NCI-H187 treated with DMSO at 0.1 percent for 48 hours (cell line): ENCODE measurements at places on chromosomes 2 and 18.

- no peak for DNase-seq
These were observed 1.2 kb upstream of the HAAO start for GRCh38 chr2:42793334-42794270.

- DNase-seq = no peak
These were observed 58.1 kb downstream of the SPOPL start for GRCh38 chr2:138559641-138560040.

DNA sequence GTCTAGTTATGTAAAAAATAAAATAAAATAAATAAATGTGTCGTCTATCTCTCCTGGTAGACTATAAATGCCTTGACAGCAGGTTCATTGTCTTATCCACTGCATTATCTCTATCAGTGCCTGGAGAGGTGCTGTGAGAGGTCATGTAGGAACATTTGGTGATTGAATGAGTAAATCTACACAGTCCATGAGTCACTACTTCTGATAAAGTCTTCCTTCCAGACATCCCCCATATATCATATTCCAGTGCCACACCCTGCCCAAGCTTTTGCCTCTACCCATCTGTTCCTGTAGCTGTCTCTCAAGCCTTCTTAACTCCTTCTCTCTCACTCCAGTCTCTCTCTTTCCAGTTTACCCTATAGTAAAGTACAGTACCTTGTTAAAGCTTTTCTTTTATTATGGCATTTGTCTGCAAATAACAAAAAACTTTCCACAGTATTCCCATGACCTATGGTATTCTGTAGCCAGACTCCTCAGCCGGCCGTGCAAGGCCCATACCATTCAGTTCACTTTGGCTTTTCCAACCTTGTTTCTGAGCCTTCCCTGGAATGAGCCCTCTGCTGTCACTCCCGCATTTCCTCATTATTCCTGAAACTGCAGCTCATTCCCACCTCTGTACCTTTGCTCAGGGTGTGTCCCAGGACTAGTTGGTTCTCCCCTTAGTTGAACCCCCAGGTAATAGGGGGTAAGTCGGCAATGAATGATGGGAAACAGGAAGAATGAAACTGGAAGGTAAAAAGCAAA lies 37.5 kb downstream of the ANXA4 start:
- no peak for DNase-seq

DNA sequence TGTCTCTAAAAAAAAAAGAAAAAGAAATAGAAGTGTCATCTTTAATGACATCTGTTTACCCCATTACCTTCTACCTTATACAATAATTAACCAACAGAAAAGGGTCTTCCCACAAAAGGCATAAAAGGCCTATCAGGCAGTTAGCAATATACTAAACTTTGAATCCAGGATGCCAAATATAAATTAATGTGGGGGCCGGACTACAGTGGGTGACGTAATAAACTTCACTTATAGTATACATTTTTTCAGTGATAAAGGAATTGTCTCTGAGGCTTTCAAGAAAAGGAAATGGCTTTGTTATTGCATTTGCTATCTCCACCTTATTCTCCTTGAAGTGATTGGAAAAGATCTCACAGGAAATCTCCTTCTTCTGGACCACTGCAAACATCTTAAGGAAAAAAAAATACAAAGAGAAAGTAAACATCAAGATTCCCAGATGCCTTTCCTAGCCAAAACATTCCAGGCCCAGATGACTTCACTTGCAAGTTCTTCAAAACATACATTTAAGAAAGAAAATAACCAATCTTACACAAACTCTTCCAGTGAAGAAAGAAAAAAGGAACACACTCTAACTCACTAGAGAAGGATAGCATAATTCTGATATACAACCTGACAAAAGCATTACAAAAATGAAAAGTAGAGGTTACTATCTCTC lies 126.2 kb upstream of the CAB39 start:
- no peak for DNase-seq

GRCh38 chr18:9101730-9102507 lies 580 bp upstream of the NDUFV2 start:
- DNase-seq = no peak

- DNase-seq = no peak
These were observed 35.4 kb upstream of the CCDC93 start for GRCh38 chr2:118049140-118049815.
